Central memory CD4-positive, alpha-beta T cell (primary cell): ENCODE measurements at places on chromosomes 5 and 9.

GRCh38 chr9:88833946-88834345, 157.3 kb upstream of the S1PR3 start:
- no peak for DNase-seq

- DNase-seq = no peak
These were observed 22.4 kb upstream of the RASGRF2 start for GRCh38 chr5:80937584-80938356.

DNA sequence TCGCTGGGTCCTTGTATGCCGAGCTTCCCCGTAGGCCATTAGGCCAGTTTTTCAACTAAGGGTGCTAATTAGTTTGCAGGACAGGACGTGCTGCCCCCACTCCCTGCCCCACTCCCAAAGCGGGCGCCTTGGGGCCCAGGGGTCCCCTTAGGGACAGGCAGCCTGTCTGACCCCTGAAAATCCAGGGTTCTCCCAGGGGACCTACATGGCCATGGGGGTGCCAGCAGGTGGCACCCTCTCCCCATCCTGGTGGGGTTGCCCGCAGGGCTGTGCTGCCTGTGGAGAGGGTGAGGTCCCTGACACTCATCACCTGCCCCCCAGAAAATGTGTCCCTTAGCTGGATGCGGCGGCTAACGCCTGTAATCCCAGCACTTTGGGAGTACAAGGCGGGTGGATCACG, 8.5 kb upstream of the CCDC187 start:
- peak; percentile 24 for DNase-seq

DNA sequence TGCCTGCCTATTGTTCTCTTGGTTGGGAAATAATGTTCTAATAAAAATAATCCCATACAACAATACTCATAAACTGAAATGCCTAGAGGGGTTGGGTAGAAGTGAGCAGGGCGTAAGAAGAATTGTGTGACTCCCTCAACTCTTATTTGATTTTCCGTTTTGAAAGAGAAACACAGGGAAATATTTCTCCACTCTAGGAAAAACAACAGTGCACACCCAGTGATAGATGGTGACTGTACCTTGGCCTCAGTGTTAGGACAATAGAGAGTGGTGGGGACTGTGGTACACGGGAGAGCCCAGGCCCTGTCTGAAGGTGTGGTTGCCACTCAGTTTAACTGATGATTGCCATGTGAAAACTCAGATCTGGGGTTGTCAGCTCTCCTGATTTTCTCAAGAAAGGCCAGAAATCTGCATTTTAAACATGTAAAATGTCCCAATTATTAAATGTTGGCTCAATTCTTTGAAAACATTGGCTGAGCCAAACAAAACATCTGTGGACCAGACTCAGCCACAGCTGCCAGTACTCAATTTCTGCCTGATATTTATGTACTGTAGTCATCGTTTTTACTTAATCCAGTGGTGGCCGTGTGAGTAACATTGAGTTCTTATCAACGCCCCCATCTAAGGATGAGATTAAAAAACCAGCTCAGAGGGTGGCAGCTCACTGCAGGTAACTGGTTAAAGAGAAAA, 103.8 kb upstream of the ZNF618 start:
- no peak for DNase-seq

DNA sequence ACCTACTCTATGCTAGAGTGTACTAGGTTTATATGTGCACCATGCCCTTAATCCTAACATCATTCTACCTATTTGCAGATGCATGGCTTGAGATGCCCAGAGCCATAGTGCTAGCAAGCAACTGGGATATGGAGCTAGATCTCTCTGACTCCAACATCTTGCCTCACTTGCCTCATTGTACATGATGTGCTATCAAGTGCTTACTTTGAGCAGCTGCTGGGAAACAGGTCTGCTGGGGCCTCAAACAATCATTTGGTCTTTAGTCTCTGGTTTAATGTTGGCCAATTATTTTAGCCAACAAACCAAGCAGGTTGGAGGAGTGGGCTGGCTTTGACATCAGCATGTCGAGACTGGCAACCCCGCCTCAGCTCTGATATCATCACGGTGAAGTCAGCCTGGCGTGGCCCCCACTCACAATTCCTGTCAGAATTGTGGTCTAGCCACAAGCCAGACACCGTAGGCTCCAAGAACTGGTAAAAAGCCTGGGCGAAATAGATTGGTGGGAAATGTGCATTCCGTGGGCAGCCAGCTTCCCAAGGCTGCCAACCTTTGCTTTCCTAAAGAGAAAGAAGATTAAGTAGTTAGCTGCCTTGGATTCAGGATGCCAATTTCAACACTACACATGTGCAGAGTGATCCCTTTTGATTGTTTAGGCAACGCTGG, 21.1 kb upstream of the GAS1 start:
- no peak for DNase-seq
